Breast epithelium (tissue), 4 donors: ENCODE measurements at places on chromosomes 4 and X.
A peak's percentile ranks its signal among the peaks of the same experiment; 100 is the strongest.

GRCh38 chrX:789096-789495 lies 158.5 kb downstream of the SHOX start:
- no peak for DNase-seq

GRCh38 chr4:24352112-24352511 lies 232.2 kb downstream of the DHX15 start:
- DNase-seq: no peak

DNA sequence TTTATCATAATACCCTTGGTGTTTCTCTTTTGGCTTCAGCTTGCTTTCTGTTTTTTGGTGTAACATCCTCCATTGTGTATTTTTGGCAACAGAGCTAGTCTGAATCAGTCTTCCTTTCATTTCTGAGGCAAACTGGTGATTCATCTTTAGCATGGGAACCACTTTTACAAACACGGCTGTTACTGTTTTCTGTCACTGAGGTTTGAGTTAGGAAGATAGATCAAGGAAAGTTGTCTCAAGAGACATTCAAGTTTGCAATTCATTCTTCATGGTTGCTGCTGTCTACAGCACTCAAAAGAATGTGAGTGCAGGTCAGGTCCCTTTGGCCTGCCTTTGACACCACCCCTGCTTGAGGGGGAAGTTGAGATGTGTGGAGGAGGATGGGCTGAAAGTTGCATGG lies 36.3 kb downstream of the IL21 start:
- no peak for DNase-seq

- no peak for DNase-seq
Measured at GRCh38 chr4:32645653-32646052, 1925.5 kb downstream of the PCDH7 start.

- DNase-seq: no peak
Measured at GRCh38 chrX:70552130-70552704, 107.6 kb downstream of the DLG3 start.

DNA sequence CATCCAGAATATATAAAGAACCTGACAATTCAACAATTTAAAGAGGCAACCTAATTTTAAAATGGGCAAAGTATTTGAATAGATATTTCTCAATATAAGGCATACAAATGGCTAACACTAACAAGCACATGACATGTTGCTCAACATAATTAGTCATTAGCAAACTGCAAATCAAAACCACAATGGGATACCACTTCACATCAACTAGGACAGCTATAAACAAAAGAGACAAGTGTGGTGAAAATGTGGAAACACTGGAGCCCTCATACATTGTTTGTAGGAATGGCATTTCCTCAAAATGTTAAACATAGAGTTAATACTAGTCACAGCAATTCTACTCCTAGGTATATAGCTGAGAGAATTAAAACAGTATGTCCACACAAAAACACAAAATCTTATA lies 96.7 kb downstream of the CORIN start:
- no peak for DNase-seq

- DNase-seq: no peak
Measured at GRCh38 chr4:22030307-22030706, 81.7 kb upstream of the KCNIP4 start.

GRCh38 chrX:2262668-2263055 lies 238.1 kb downstream of the DHRSX start:
- no peak for DNase-seq

- no peak for DNase-seq
Measured at GRCh38 chr4:6686104-6686787, 7.4 kb upstream of the S100P start.

- no peak for DNase-seq
Measured at GRCh38 chrX:115894087-115894486, 276.5 kb upstream of the AGTR2 start.

GRCh38 chr4:19214591-19215186 lies 1037.0 kb upstream of the SLIT2 start:
- no peak for DNase-seq

- peak; percentile 66 for DNase-seq
Measured at GRCh38 chr4:37648084-37648817, 37.9 kb downstream of the RELL1 start.

- no peak for DNase-seq
Measured at GRCh38 chrX:40011322-40012038, 86.3 kb downstream of the BCOR start.

GRCh38 chr4:141884070-141884469 lies 247.7 kb downstream of the IL15 start:
- DNase-seq: no peak

GRCh38 chr4:83285055-83285407 lies 433 bp upstream of the COQ2 start:
- DNase-seq: no peak

- no peak for DNase-seq
Measured at GRCh38 chrX:100413229-100413628, 3.2 kb upstream of the PCDH19 start.

- DNase-seq: no peak
Measured at GRCh38 chrX:97065973-97066372, 182.3 kb downstream of the RPA4 start.

DNA sequence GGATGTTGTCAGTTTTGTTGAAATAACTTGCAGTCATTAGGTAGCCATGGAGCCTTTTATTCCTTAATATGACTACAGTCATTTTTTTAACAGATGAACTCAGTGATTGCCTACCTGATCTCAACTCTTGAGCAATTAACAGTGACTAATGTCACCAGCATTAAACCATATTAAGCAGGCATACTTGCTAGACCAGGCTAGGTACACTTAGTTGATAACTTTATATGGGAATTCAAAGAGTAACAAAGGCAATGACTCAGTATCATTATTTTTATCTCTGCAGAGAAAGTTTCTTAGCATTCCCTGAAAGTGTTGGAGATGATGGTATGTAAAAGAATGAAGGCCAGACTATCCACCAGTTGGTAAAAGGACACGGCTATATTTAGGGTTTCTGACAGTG lies at the start of gene C4orf54:
Gene C4orf54, minus strand, starts transcription at position 31 of the 400 bp plus-strand sequence. CDS start 3,180 bp downstream, outside the sequence.
- DNase-seq: no peak

DNA sequence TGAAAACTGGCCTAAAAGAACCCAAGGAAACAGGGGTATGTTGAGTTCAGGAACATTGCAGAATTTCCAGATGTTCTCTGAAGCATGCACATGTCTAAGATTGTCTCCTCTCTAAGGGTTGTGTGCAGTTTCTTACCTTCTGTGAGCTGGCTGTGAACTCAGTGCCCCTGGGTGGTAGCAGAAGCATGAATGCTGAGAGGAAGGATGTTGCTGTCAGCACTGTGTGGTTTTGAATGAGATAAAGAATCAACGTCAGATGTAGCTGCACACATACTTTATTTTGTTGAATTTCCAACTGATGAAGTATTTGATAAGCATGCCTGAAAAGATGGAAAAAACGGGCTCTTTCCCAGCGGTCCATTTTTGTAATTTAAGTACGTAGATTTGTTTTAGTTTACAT lies 23.8 kb upstream of the CD38 start:
- no peak for DNase-seq

DNA sequence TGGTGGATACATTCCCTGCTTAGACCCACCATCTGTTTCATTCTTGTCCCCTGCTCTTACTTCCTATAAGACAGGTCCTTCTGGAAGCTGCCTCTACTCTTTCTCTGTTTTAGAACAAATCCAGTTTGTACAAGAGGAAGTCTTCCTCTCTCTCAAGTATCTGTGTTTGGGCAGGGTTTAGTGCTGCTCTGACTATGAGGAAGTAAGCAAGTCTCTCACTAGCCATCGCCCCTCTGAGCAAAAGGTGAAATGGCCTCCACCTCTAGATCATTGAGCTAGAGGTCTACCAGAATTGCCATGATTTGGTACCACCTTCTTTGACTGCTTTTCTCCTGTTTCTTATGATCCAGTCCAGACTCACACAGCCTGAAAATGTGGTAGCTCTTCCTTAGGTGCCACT lies 8.4 kb downstream of the BTK start:
- DNase-seq: no peak

DNA sequence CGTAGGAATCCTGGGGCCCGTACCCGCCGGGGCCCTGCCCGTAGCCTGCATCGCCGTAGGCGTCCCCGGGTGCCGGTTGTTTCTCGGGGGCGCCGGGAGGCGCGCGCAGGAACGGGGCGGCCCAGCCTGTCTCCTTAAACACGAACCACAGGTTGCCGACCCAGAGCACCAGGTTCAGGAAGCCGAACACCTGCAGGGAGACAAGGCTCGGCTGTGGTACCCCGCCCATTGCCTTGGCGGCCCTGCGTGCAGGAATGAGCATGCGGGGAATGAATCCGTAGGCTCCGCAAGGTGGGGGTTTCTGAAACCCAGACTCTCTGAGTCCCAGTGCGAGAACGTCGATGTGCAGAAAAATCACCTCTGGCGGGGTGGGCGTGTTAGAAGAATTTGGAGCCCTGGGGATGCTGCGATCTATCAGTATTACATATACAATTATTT lies 5.4 kb upstream of the PRICKLE3 start:
- DNase-seq: no peak

GRCh38 chr4:88518911-88519310 lies 4.7 kb downstream of the PYURF start:
- no peak for DNase-seq

DNA sequence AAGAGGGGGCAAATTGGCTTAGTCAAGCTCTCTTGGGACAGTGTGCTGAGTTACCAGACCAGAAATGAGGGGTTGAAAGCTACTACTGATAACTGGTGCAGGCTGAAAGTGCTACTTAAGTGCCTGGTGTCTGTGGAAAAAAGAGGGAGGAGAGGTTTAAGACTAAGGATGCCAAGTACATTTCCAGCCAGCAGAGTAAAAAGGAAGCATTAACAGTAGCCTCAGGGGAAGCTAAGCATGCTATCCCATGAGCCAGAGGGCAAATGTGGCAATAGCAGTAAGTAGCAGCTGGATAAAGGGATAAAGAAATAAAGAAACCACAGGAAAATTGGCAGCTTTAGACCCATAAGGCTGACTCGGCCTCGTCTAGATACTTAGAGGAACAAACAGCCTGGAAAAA lies 196.3 kb upstream of the MAB21L2 start:
- DNase-seq: no peak

DNA sequence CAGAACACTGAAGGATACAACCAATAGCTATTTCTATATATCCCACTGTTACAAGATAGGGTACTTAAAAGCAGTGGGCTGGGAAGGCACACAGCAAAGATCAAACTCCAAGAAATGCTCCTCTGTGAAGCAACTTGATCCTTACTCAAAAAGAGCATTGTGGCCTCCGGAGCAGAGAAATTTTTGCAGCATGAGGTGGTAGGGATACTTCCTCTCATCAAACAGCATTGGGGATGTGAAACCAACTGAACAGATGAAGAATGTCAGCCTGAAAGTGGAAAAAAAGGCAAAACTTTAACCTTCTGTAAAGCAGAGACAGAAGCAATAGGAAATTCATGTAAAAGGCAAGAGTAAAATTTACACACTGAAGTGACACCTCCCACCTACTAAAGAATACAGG lies 92.2 kb downstream of the HUWE1 start:
- no peak for DNase-seq

DNA sequence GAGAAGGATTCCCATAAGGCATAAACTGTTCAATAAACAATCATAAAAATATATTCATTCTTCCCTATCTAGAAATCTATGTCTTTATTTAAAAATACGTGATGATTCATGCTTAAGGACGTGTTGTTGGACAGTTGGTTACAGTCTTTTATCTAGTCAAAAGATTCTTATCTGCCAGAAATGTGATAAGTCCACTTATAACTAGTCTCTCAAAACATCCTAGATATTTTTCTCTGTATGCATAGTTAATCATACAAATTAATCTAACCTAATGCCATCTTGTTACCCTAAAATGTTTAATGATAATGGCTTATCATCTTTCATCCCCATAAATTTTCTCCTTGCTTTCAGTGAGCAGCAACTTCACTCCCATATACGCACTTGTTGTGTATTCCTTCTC lies 89.0 kb downstream of the SLC39A8 start:
- no peak for DNase-seq

DNA sequence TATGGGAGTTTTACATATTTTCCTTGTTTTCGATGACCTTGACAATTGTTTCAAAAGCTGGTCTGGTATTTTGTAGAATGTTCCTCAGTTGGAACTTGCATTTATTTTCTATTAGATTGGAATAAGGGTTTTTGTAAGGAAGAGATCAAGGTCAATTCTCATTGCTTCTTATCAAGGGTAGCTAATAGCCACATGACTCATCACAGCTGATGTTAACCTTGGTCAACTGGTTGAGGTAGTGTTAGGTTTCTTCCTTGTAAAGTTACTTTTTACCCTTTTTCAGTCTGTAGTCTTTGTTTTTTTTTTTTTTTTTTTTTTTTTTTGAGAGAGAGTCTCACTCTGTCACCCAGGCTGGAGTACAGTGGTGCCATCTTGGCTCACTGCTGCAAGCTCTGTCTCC lies 257.2 kb downstream of the SNCA start:
- no peak for DNase-seq

GRCh38 chr4:128299848-128300247 lies 12.2 kb upstream of the PGRMC2 start:
- no peak for DNase-seq

DNA sequence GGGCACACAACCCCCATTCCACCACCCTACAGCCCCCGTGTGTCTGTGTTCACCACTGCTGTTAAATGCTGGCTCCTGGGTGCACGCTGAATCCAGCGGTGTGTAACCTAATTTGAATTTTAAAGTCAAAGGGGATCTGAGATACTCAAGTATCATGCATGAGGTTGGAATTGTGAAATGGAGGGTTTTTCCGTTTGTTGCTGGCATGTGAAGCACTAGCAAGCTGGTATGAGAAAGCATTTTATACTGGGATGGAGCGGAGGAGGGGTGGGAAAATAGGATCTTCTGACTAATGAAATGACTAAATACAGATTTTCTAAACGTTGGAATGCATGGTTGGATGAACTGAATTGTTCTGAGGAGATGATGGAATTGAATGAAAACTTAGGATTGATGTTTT lies 36.9 kb upstream of the FAT1 start:
- DNase-seq: no peak

DNA sequence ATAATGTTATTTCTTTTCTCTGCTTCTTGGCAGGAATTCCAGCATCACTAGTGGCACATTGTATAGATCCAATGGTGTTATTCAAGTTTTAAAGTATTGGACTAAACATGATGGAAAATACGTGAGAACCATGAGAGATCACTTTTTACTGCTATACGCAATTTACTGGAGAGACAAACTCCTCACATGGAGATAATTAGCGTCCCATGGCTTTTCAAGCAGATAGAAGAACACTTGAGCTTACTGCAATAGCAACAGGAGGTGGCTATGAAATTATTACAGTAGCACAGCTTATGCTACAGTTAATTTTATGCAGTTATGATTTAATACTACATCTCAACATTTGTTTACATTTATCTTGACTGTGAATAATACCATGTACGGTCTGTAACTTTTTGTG lies 11.9 kb upstream of the TMEM185A start:
- no peak for DNase-seq

DNA sequence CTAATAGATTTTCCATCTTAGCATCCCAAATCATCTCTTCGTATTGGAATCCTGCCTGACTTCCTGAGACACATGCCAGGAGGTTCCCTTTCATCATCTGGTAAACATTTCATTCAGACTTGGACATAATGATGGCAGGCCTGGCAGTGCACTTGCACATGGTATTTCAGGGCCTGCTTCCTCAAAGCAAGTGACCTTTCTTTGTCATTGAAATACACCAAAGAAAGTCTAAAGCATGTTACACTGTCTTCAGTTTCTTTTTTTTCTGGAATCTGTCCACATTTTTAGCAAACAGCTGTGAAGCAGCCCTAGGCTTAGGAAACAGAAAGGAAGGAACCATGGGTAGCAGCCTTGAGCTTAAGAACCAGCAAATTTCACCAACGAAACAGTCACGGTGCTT lies 205.9 kb upstream of the VCX start:
- DNase-seq: no peak

- no peak for DNase-seq
Measured at GRCh38 chr4:26682436-26682835, 98.6 kb downstream of the TBC1D19 start.
